ENCODE measurements at places on chromosomes 2 and 18. TPM values are rescaled to one million over a fixed set of nuclear protein-coding genes. Genes with fewer than 3 reads are reported as not detected.
A peak's percentile ranks its signal among the peaks of the same experiment; 100 is the strongest.

DNA sequence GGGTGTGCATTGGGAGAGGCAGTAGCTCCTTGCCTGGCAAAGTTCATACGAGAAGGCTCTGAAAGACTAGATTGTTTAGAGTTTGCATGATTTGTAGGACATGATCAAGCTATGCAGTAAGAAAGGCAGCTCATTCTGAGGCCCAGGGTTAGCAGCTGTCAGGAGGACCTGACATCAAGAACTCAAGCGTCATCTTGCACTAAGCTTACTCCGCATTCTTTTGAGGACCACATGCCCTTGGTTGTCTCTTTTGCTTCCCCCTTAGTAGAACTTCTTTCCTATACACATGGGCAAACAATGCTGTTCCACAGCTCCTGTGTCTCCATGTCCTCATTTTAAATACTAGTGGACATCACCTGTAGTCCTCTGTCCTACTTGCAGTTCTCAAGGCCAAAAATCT lies 14.0 kb downstream of the ZNF532 start:
- peaks cover 40% of the 10 kb centered on the region for H3K36me3 ChIP-seq
- H3K4me3 ChIP-seq: no peak overlapping the region
- H3K27me3 ChIP-seq: no peaks in the 10 kb centered on the region
- H3K4me1 ChIP-seq: peaks cover 15% of the 10 kb centered on the region

GRCh38 chr18:41543815-41544214 lies 411.2 kb upstream of the PIK3C3 start:
- H3K4me3 ChIP-seq: no peak overlapping the region
- H3K4me1 ChIP-seq: no peaks in the 10 kb centered on the region
- no peak for DNase-seq
- no peaks in the 10 kb centered on the region for H3K36me3 ChIP-seq
- H3K27ac ChIP-seq: no peak overlapping the region

DNA sequence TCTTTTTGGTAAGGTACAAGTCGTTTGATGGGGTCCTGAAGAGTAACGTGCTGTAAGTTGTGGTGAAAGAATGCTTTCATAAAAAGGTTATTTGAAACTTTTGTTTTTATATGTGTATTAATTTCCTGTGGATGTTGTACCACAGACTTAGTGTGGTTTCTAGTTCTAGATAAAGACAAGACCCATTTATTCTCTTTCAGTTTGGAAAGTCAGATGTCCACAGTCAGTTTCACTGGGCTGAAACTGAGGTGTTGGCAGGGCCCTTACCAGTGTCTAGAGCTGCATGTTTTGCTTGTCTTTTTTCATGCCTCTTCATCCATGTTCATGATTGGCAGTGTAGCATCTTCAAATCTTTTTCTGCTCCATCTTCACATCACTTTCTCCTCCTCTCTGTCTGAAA lies 22.1 kb upstream of the DOCK10 start:
- no peaks in the 10 kb centered on the region for H3K4me1 ChIP-seq
- H3K27ac ChIP-seq: no peak overlapping the region
- H3K4me3 ChIP-seq: no peak overlapping the region
- H3K27me3 ChIP-seq: no peaks in the 10 kb centered on the region
- DNase-seq: no peak
- no peaks in the 10 kb centered on the region for H3K36me3 ChIP-seq

Gene MAP3K19
- not detected for total RNA-seq

DNA sequence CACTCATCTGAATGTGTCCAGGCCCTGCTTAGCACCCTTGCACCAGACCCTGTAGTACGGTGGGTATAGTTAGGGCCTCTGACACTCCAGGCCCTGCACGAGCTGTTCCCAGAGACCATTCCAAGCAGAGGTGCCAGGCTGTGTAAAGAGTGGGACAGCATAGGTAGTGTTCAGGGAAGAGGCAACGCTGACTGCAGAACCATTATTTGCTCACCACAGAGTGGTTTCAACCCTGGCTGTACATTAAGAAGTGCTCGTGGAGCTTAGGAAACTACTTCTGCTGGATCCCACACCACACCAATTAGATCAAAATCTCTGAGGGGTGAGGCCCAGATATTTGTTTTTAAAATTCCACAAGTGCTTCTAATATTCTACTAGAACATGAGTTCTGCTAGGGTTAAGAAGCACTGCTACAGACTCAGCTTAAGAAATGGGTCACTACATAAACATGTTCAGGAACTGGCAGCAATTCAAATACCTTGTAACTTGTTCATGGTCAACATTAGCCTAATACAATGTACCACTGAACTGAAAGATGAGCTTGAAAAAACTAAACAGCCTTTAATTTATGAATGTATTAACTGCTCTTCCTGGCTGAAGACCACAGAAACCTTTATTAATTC lies 183.0 kb downstream of the MYO5B start:
- H3K4me1 ChIP-seq: peaks cover 5% of the 10 kb centered on the region
- H3K4me3 ChIP-seq: no peak overlapping the region
- H3K27ac ChIP-seq: no peak overlapping the region
- no peak for DNase-seq

- H3K4me3 ChIP-seq: no peak overlapping the region
- H3K27me3 ChIP-seq: no peaks in the 10 kb centered on the region
- peaks cover 34% of the 10 kb centered on the region for H3K36me3 ChIP-seq
- DNase-seq: no peak
- H3K4me1 ChIP-seq: peaks cover 56% of the 10 kb centered on the region
- H3K27ac ChIP-seq: peak overlapping the region; percentile 99
Measured at GRCh38 chr2:199306116-199306515, 151.6 kb downstream of the SATB2 start.

DNA sequence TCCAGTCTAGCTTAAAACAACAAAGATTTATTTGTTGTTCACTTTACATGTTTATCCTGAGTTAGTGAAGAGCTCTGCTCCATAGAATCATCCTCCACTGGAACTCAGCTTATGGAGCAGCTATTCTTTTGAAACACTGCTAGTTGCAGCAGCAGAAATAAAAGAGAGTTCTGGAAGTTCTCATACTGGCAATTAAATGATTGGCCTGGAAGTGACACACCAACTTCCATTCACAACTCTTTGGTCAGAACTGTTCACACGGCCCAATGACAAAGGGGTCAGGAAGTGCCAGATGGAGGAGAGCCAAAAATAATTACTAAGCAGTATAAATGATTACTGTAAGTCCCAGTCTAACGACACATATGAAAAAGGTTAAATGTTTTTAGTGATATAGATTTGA lies 39.1 kb downstream of the FBXO11 start:
- no peaks in the 10 kb centered on the region for H3K27me3 ChIP-seq
- H3K4me3 ChIP-seq: no peak overlapping the region
- peak; percentile 65 for DNase-seq

DNA sequence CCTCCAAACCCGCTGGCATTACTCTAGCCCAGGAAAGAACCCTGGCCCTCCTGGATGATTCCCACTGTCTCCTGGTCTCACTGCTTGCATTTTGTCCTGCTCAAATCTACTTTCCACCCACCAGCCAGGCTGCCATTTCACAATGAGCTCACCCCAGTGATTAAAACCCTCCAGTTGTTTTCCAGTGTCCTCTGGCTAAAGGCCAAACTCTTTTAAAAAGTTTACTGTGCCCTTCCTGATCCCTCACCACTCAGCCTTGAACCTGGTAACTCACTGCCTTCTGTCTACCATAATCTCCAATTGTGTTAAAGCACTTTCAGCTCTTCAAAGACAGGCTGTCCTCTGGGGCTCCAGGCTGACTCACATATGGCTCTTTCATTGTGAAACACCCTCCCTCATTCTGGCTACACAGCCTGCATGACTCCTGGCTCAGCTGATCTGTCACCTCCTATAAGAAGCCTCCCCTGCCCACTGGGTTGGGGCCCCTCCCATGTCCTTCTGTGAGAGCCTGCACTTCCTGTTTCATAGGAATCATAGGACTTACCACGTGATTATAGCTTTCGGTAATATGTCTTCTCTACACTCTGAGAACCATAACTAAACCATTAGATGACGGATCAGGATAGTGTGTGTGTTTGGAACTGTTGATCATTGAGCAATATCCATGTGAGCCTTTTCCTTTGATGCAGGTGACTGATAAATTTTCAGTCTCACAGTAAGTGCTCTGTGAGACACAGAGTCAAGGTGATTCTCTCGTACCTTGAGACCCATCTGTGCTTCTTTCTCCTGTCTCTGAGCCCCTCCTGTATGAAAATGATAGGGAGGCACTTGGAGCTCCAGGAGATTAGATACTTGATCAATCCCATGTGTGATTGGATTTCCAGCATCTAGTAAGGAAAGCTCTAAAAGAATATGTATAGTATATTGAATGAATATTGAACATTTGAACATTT lies 590.8 kb upstream of the ID2 start:
- peak overlapping the region; percentile 5 for H3K4me3 ChIP-seq
- peak; percentile 94 for DNase-seq
- peak overlapping the region; percentile 41 for H3K27ac ChIP-seq
- H3K4me1 ChIP-seq: peaks cover 37% of the 10 kb centered on the region
- H3K27me3 ChIP-seq: no peaks in the 10 kb centered on the region
- H3K36me3 ChIP-seq: no peaks in the 10 kb centered on the region

Gene ITGB6
- under 0.01 TPM for total RNA-seq

DNA sequence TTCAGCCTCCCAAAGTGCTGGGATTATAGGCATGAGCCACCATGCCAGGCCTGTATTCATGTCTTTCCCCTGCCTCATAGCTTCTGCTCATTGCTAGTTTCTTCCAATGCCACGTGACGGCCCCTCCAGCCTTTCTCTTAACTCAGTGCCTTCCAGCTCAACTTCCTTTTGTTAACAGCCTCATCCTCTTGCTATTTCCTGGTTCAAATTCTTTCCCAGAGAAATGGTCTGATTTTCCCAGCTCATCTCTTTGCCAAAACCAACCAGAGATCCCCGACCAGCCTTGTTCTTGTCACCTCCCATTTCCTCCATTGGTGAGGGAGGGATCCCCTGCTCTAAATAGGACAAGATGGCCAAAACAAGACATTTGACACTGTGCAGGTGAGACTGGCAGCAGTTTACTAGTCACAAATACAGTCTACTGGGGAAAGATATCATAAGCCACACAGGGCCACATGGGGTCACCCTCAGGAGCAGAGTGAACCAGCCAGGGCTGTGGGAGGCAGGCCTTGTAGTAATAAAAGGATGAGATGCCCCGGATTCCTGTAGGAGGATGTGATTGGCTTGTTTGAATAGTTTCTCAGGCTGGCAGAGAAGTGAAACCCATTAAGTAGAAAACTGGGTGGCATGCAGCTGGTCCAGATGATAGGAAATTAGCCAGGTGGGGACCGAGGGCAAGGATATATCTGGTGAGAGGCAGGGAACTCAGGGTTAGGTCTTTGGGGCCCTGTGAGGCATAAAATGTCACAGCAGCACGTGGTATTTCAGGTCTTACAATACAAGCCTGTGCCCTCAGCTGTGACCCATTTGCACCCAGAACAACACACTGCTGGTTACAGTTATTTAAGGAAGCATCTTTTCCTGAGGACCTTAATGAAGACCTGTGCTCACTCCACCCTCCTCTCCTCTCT lies 6.4 kb downstream of the CD207 start:
- peak; percentile 68 for DNase-seq
- no peaks in the 10 kb centered on the region for H3K36me3 ChIP-seq
- no peak overlapping the region for H3K4me3 ChIP-seq
- peaks cover 11% of the 10 kb centered on the region for H3K27me3 ChIP-seq

Gene PPP1R1C
- 0.29 TPM for total RNA-seq

- no peak for DNase-seq
- no peaks in the 10 kb centered on the region for H3K27me3 ChIP-seq
- H3K4me3 ChIP-seq: no peak overlapping the region
- no peak overlapping the region for H3K27ac ChIP-seq
Measured at GRCh38 chr2:97918818-97919217, 76.9 kb downstream of the TMEM131 start.

Gene IL18RAP
- not detected for total RNA-seq

- H3K36me3 ChIP-seq: no peaks in the 10 kb centered on the region
- no peaks in the 10 kb centered on the region for H3K27me3 ChIP-seq
- H3K27ac ChIP-seq: no peak overlapping the region
- H3K4me3 ChIP-seq: no peak overlapping the region
- H3K4me1 ChIP-seq: no peaks in the 10 kb centered on the region
Measured at GRCh38 chr2:147456779-147457178, 388.1 kb upstream of the ACVR2A start.

Data from osteoblast (primary cell).